ENCODE measurements at places on chromosomes 7 and 10.

- DNase-seq = no peak
These were observed 11.0 kb downstream of the CROT start for GRCh38 chr7:87356448-87356847.

DNA sequence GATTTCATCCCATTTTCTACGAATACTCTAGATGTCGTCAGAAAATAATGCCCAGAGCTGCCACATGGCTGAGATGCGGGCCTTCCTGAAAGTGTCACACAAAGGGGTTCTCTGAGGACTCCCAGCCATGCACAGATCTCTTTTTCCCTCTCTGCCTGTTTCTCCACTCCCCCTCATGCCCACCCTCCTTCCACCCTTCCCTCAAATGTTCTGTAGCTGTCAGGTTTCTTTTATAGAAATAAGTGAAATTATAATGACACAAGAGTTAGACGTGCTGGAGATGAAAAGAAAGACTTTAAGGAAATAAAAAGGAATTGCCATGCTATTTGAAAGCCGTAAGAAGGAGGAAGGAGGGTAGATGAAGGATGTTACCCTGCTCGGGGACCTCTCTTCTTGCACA lies 819.3 kb upstream of the CELF2 start:
- DNase-seq = no peak

GRCh38 chr7:112082306-112082705 lies 123.9 kb downstream of the DOCK4 start:
- DNase-seq = no peak

- DNase-seq = no peak
These were observed 32.1 kb downstream of the CREB3L2 start for GRCh38 chr7:137969828-137970227.

GRCh38 chr10:93138113-93138870 lies 64.6 kb downstream of the CYP26A1 start:
- no peak for DNase-seq

DNA sequence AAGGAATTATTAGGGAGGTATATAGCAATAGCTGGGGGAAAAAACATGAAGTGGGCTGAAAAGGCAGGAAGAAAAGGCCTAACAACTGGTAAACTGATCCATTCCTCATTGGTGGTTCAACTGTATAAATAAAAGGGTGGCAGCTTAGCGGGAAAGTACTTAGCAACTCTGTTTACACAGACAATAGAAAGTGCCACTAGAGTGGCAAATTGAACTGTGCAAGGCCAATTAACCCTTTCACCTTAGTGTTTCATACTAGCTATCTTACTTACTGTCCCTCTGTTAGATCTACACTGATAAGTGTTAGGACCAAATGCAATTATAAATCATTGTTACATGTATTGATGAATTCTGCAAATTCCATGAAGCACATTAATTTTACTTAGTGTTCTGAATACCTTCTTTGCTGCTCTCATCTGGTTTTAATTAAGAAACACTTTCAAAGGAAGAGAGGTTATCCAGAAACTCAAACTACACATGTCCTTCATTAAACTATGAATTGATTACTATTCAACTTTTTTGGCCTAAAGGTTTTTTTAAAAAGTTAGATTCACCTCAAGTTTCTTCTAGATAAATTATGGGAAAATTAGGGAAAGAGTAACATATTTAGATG lies 28.0 kb downstream of the DNAJC1 start:
- DNase-seq = no peak

DNA sequence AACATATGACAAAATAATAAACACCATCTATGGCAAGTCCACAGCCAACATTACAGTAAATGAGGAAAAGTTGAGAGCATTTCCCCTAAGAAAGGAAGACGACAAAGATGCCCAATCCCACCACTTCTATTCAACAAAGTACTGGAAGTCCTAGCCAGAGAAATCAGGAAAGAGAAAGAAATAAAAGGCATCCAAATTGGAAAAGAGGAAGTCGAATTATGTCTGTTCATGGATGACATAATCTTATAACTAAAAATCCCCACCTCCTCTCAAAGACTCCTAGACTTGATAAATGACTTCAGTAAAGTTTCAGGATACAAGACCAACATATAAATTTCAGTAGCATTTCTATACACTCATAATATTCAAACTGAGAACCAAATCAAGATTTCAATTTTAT lies 288.5 kb upstream of the POT1 start:
- no peak for DNase-seq

- DNase-seq = no peak
These were observed 5.7 kb downstream of the FAM221A start for GRCh38 chr7:23685731-23686130.

GRCh38 chr7:142587578-142588191 lies 161.6 kb upstream of the PRSS1 start:
- DNase-seq = no peak

GRCh38 chr10:116270771-116271592 lies 2.0 kb downstream of the GFRA1 start:
- no peak for DNase-seq
